GM12864 (cell line): ENCODE measurements at places on chromosomes 2 and 18.

DNA sequence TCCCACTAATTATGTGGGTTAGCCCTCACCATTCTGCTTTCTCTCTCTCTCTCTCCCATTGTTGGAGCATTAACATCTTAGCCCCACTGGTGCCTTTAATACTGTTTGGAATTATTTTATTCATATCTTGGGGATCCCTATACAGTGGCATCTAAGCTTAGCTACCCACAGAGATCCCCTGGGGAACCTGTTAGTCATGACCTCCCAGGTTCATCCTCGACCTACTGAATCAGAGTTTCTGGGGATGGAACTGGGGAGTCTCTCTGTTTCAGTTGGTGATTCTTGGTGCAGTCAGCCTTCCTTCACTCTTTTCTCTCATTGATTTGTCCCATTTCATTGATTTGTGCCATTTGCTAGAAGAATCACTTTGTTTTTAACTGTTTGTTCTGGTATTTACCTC is 137.3 kb downstream of the PLCL1 start:
- no peak for DNase-seq

- DNase-seq, result no peak
Observed at GRCh38 chr18:10516078-10516477, 9.7 kb upstream of the NAPG start.

DNA sequence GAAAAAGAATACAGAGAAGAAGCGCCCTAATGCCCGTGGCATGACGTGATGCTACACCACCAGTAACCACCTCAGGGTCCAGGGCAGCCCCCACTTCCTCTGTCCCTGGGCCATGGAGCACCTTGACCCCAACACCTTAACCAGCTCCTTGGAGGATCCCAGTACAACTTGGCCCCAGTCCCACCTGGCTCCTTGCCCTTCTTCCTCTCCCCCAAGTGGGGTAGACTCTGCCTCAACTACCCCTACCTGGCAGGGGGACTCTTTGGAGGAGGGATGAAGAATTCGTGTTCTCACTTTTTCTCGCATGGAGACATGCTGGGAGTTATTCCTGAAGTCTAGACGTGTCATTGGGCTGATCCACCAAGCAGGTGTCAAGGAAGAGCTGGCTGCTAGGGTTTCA is 18.9 kb downstream of the TRABD2A start:
- DNase-seq, result no peak

- no peak for DNase-seq
Observed at GRCh38 chr2:105385731-105386540, 12.9 kb downstream of the FHL2 start.

DNA sequence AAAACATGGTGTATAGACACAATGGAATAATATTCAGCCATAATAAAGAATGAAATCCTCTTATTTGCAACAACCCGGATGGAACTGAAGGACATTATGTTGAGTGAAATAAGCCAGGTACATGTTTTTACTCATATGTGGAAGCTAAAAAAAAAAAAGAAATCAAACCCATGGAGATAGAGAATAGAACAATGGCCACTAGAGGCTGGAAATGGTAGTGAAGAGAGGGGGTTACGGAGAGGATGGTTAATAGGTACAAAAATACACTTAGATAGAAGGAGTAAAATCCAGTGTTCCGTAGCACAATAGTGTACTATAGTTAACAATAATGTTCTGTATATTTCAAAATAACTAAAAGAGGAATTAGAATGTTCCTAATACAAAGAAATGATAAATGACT is 12.8 kb upstream of the KIAA2012 start:
- DNase-seq, result no peak

DNA sequence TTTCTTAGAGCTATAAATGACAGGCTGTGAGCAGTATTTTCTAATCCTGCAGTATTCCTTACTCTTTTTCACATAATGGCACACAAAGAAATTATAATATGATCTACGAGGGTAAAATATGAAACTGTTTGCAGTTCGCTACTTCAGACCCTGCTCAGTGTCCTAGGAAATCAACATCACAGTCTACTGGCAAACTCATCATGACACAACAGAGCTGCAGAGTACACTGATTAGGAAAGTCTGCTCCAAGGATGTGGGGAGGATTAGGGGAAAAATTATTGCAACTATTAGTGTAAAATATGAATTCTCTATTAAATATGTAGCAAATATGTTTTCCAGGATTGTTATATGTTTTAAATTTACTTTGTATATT is 149.2 kb upstream of the REG3G start:
- no peak for DNase-seq

GRCh38 chr2:127106991-127107621 is at the start of gene BIN1:
Gene BIN1, minus strand, starts transcription at chr2:127107154. Its CDS starts 211 bp downstream, at chr2:127106943.
- peak; percentile 18 for DNase-seq

DNA sequence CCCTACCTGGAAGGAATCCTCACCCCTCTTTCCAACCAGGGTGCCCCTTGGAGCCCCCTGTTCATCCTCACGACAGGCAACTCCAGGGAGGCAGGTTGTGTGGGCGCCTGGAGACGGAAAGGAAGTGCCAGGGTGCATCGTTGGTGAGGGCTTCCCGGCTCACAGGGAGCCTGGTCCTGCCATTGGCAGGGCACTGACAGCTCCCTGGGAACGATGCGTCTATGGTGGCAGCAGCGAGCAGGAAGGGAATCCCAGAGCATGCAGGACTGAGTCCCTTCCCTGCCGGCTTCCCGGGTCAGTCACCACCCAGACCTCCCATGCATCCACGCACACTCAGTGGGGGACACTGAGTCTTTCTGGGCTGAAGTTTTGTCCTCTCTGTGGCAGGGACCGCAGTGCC is 117.6 kb downstream of the INHBB start:
- DNase-seq, result no peak

GRCh38 chr2:227022608-227023007 is 141.4 kb downstream of the COL4A4 start:
- no peak for DNase-seq

DNA sequence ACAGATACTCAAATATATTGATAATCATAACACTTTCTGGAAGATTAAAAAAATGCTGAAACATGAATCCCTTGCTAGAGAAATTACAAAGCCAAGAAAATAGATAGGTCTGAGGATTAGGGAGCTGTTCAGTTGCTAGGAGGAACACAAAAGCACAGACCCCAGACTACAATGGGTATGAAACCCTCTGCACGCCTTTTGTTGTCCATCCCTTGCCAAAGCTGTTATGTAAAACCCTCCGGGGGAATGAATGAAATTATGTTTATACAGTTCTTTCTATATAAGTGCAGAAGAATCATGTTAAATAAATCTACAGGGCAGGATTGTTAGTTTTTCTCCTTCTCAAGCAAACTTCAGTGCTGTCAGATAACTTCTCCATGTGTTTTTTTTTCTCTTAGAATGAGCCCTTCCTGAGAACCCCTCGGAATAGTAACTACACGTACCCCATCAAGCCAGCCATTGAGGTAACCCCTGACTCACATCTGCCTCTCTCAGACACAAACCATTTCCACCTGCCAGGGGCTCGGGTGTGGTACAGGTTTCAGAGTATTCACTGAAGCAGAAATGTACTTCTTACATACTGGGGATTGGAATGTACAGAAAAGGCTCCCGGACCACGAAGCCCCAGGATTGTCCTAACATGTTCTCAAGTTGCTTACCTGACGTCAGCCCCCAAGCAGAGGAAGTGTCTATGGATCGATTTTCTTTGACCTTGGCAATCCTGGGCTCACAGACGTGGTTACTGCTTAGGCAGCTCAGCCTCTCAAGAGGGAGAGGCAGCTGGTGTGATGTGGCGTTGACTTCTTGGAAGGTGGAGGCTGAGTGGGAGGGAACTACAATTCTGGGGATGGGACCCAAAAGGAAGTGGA is 118.0 kb downstream of the PLB1 start:
- no peak for DNase-seq

- DNase-seq, result no peak
Observed at GRCh38 chr2:95389245-95390119, 13.0 kb upstream of the FAHD2A start.

GRCh38 chr2:205975082-205975949 is 110.7 kb downstream of the INO80D start:
- no peak for DNase-seq

GRCh38 chr2:64932116-64932370 is 57.2 kb upstream of the SLC1A4 start:
- no peak for DNase-seq

- no peak for DNase-seq
Observed at GRCh38 chr2:102662833-102663232, 43.5 kb downstream of the SLC9A2 start.

DNA sequence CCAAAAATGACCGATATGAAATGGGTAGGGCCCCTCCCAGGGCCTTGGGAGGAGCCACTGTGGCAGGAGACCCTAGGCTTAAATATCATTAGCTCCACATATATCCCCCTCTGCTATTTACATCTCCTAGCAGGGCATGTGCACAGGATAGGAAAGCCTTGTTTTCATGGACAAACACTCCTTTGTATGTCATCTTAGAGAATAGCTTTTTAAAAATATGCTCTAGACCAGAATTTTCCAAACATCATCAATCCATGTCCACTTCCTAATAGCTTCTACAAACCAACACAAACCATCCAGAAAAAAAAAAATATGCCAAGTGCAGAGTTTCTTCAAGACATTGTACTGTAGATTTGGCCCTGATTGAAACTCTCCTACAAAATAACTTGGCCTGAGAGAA is 10.8 kb downstream of the DAPL1 start:
- no peak for DNase-seq

DNA sequence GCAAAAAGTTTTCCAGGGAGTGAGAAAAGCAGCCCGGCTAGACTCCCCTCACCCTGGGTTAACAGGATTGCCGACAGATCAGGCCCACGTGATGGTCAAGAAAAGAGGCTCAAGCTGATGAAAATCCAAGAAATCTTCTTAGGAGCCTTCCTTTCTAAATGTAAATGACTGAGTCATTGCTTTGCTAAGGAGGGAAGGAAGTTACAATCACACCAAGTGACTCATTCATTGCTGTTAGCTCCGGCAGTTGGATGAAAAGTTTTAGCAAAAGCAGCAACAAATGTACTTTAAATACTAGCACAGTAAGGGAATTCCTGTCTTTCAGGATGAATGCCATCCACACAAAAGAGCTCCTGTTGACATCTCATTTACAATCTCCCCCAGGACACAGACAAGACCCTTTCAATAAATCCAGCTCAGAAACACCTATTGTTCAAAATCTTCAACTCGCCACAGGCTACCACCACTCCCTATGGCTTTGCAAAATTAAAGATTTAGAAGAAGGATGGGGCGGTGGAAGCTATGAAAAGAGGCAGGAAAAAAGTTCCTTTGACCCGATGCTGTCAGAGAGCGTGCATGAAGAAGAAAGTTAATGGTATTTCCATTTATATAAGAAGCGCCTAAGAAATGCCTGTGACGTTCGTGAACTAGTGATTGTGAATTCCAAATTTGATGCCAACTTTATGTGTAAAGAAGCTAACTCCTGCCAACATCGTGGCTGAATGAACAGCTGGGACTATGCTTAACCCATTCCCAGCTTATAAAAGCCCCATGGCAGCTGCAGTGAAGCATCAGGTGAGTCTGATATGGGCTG is 153.7 kb downstream of the TGIF1 start:
- no peak for DNase-seq
